KBM-7 (cell line): ENCODE measurements at places on chromosomes 13 and 19.

DNA sequence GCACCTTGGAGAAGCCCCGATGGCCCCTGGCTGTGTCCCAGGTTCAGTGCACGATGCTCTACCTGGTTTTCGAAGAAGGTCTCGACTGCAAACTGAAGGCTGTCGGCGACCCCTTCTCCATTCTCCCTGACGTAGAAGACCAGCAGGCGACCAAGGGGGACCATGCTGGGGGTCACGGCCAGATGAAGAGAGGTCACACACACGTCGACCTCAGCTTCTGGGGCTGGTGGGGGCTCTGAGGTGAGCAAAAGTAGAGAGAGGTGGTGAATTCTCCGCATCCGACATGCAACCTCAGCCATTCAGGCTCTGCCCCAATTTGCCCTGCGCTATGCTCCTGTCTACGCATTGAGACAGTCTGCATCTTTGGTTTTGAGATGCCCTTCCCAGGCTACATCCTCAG lies 49.3 kb downstream of the CPAMD8 start:
- DNase-seq, result no peak

- no peak for DNase-seq
These were observed 35.1 kb downstream of the UBL3 start for GRCh38 chr13:29815336-29815735.

DNA sequence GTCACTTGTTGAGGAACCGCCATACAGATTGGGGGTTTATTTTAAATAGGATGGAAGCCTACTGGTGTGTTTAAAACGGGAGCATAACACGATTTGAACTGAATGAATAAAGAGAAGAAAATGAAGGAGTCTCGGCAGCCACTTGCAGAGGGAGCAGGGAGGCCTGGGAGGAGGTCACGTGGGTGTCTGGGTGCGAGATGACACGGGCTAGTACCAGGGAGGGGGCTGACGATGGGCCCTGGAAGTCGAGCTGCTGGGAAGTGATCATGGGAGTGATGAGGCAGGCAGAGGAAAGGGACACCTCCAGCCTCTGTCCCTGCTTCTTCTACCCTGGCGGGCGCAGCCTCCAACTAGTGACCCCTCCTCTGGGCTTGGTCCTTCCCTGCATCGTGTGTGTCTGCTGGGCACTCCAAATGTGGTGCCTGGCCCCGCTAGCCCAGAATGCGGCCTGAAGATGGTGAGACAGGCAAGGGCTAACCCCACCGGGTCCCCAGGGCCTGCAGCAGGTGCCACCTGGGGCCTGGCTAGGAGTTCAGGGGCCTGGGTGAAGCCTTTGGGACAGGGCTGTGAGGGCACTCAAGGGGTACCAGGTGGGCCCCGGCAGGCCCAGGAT lies 35.5 kb downstream of the CRTC1 start:
- no peak for DNase-seq

GRCh38 chr19:40542202-40542859 lies 34.3 kb upstream of the SHKBP1 start:
- no peak for DNase-seq

GRCh38 chr19:8552810-8553209 lies 24.4 kb downstream of the MYO1F start:
- DNase-seq, result no peak

DNA sequence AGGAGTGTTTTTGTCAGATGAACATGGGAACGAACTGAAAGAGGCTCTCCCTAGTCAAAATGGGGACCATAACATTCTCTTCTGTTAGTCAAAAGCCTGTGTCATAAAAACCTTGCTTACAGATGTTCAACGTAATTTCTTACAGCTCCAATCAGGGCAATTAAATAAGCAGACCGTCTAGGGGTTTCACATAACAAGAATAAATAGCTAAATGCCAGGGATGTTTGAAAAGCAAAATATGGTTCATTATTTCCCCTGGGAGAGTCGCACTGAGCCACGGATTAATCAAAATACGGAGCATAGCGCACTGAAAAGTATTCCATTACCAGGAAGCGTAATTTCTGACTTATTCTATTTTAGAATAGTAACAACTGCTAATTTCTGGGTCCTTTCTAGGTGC lies 63.7 kb upstream of the MRI1 start:
- DNase-seq, result no peak

GRCh38 chr19:13869281-13869680 lies 7.7 kb upstream of the NANOS3 start:
- DNase-seq, result no peak

DNA sequence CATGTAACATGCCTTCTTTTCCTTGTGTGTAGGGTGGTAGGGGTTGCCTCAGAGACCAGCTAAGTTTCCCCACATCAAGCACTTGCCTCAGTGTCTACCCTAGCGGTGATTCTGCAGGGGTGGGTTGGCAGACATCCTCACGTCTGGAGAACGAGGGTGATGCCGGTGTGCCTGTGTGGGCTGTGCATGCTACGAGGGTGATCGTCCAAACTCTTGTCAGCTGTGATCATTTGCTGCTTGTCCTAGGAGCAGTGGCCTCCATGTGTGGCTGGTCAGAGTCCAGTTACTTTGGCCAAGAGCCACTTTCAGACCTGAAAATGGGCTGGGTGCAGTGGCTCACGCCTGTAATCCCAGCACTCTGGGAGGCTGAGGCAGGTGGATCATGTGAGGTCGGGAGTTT lies 5.1 kb downstream of the GPI start:
- DNase-seq, result no peak

- no peak for DNase-seq
These were observed 2.0 kb downstream of the CAB39L start for GRCh38 chr13:49441846-49442245.

DNA sequence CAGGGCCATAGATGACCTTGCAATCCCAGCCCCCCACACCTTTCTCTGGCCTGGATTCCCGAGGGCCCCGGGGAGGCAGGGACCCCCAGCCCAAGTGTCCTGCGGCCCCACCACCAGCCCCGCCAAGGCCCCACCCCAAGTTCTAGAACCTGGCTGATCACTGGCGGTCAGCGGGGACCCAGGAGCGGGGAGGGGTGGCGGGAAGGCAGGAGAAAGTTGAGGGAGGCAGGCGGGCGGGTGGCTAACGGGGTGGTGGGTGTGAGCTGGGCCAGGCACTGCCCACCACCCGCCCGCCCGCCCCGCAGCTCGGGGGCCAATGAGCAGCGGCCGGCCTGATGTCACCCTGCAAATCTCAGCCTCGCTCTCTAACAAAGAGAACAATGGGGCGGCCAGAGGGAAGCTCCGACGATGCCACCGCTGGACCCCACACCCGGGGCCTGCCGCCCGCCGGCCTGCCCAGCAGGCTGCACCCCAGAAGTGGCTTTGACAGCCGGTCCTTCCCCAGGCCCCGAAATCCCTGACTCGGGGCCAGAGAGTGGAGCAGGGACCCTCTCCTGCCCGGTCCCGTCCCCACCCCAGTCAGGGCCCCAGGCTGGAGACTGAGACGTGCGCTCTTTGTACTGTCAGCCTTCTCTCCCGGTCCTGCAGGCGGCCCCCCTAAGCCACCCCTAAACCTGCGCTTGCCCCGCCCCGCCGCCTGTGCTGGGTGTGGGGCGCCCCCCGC lies 1.6 kb downstream of the MEX3D start:
- no peak for DNase-seq

- no peak for DNase-seq
These were observed 47.1 kb upstream of the MAP3K10 start for GRCh38 chr19:40144151-40144550.

GRCh38 chr19:17266975-17267788 lies at the start of gene BABAM1:
TSS of gene BABAM1 (plus strand) at chr19:17267443. CDS start at chr19:17268807, 1,364 bp downstream.
- DNase-seq, result peak; percentile 100

GRCh38 chr13:49516467-49516866 lies 20.7 kb downstream of the PHF11 start:
- no peak for DNase-seq

GRCh38 chr13:32674503-32674902 lies 88.3 kb downstream of the PDS5B start:
- DNase-seq, result no peak

- DNase-seq, result no peak
These were observed 61.4 kb downstream of the ERCC5 start for GRCh38 chr13:102907016-102907756.

- DNase-seq, result no peak
These were observed 739.6 kb upstream of the SLC10A2 start for GRCh38 chr13:103805771-103806170.

DNA sequence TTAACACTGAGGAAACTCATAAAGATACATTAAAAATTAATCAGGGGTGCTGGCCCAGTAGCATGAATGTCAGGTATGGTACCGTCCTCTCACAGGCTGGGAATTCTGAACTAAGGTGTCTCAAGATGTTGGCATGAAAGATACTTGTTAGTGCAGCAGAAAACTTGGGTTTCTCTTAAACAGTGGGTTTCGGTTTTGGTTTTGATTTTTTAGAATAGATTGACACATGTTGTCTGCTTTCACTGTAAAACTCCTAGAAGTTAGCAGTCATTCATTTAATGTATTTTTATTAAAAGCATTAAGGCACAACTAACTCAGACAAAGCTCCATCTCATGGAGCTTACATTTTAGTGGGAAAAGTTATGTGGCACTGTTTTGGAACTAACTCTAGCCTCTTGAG lies 3.5 kb upstream of the OBI1 start:
- DNase-seq, result no peak

- DNase-seq, result no peak
These were observed 1.7 kb downstream of the SSBP4 start for GRCh38 chr19:18420930-18421329.

DNA sequence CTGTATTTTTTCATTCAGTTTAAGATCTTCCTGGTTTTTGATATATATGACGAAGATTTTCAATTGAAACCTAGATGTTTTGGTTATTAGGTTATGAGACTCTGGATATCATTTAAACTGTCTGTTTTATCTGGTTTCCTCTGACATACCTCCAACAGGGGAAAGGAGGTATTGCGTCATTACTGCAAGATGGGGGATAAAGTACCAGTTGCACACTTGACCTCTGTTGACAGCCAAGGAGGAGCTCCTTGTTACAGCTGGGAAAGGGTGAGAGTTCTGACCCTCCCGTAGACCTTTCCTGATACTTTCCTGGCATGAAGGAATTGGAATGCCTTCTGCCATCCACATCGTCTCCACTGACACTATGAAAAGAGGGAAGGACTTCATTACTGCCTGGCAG lies 82.0 kb upstream of the SHISA2 start:
- no peak for DNase-seq

GRCh38 chr13:44373601-44374347 lies at the start of gene SERP2:
TSS of gene SERP2 (plus strand) at chr13:44373824. CDS start at chr13:44374026, 202 bp downstream.
- no peak for DNase-seq

- peak; percentile 70 for DNase-seq
These were observed 6.7 kb upstream of the ERFL start for GRCh38 chr19:41934849-41935374.

- peak; percentile 90 for DNase-seq
These were observed 2.7 kb upstream of the CNN1 start for GRCh38 chr19:11535792-11536595.

DNA sequence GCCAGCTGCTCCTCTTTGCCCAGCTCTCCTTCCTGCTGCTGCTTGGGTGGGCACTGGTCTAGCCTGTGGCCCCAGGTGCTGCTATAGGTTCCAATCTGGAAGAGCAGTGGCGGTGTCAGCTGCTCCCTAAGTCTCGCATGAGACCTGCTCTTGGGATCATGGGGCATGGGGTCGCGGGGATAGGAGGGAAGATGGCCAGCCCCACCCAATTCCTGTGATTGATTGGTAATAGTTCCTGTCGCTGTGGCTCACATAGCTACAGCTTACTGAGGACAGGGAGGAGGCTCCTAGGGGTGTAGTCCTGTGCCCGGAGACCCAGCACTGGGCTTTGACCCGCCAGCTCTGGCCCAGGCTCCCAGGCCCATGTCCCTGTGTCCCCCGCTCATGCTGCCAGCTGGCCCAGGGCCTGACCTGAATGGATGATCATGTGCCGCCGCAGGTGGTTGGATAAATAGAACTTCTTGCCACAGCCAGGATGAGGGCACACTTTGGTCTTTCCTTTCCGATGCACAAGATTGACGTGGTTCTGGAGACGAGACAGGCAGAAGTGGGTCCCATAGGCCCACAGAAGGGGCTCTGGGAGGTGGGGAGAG lies 4.5 kb upstream of the ELAVL3 start:
- DNase-seq, result no peak

DNA sequence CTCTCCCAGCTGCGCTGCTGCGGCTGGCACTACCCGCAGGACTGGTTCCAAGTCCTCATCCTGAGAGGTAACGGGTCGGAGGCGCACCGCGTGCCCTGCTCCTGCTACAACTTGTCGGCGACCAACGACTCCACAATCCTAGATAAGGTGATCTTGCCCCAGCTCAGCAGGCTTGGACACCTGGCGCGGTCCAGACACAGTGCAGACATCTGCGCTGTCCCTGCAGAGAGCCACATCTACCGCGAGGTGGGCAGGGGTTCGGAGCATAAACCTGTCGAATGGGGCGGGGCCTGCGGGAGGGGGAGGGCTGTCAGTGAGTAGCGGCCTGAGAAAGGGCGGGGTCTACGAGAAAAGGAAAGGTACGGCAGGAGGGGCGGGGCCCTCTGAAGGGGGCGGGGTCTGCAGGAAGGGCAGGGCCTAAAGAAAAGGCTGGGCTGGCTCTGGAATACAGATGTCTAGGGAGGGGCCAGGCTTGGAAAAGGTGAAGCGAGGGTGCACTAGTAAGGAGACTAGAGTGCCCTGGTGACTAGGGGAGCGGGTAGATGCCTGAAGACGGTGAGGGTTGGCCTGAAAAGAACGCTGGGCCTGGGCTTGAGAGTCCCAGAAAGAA lies 3.6 kb downstream of the CD37 start:
- DNase-seq, result no peak

DNA sequence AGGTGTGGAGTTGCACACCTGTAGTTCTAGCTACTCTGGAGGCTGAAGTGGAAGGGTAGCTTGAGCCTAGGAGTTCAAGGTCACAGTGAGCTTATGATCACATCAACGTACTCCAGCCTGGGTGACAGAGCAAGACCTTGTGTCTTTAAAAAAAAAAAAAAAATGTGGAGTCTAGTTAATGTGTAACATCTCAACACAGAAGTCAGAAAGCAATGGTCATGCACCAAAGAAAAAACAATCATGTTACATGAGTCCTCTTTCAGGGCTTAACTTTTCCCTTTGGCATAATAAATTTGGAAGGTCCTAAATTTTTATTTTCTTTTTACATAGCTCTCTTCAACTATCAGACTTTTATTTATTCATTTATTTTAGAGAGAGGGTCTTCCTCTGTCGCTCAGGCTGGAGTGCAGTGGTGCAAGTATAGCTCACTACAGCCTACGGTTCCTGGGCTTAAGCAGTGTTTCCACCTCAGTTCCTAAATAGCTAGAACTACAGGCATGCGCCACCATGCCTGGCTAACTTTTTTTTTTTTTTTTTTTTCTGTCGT lies 22.3 kb downstream of the SETDB2 start:
- DNase-seq, result no peak

DNA sequence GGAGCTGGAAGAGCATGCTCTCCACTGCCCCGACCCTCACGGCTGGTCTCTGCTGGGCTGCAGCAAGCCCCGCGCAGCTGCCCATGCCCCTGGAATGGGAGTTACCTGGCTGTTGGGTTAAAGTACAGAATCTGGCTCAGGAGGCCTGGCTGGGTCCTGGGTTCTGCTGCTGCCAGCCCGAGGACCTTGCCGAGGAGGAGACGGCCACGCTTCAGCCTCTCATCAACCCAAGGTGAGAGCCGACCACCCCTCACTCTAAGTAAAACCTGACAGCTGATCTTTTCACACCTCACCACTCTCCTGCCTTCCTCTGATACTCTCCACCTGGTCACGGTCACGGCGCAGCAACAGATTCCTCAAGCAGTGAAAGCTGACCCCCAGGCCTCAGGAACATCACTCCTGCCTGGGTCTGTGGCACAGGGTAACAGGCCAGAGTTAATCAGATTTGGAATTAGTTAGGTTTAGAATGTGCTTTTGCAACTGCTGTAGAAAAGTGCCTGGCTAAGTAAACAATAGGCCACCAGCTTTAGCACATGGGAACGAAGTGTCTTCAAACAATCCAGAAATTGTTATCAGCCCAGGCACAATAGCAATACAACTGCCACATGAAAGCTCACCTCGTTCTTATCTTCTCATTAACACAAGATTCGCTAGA lies 20.5 kb downstream of the RAB20 start:
- no peak for DNase-seq
